ENCODE measurements at places on chromosomes 4 and X. TPM values are rescaled to one million over a fixed set of nuclear protein-coding genes. Genes with fewer than 3 reads are reported as not detected.

Gene CNKSR2
- polyA plus RNA-seq: 0.38 TPM

Gene TREX2
- 0.48 TPM for polyA plus RNA-seq

GRCh38 chr4:123397144-123398065 lies 810 bp downstream of the SPRY1 start:
- peak; percentile 47 for DNase-seq

DNA sequence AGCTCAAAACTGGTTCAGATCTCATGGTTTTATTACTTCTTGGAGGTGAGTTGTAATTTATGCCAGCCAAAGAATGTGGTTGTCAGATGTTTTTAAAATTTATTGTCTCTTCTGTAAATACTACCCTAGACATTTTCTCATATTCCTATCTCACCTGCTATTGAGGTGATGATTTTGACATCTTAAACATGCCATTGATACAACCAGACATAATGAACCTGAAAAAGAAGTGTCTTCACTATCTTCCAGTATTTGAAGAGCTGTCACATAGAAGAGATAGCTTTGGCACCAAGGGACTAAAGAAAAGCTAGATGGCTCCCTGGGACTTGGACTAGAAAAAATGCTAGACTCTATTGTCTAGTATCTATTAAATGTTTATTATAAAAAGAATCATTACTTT lies 155.7 kb downstream of the RAP1GDS1 start:
- DNase-seq: no peak

GRCh38 chr4:2264481-2265041 lies 2.7 kb upstream of the MXD4 start:
- DNase-seq: peak; percentile 19

Gene HMGB2
- polyA plus RNA-seq: 98.3 TPM

Gene TRIM75
- not detected for polyA plus RNA-seq

DNA sequence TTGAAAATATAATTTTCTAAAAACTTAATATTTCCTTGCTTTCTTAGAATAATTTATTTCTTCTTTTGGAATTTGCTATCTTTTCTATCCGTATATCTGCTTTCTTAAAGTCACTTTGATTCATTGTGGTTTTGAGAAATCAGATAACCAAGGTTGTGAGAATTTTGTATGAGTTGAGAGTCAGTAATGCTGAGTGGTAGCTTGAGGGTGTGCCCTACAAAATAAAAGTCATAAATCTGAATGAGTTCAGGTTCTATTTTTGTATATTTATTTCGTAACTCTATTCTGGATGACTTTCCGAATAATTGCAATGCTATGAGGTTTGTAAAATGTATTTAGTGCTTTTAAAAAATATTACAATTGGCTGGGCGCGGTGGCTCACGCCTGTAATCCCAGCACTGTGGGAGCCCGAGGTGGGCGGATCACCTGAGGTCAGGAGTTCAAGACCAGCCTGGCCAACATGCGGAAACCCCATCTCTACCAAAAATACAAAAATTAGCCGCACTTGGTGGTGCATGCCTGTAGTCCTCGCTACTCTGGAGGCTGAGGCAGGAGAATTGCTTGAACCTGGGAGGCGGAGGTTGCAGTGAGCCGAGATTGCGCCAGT lies 8.9 kb downstream of the COPS4 start:
- no peak for DNase-seq

GRCh38 chr4:169791527-169792156 lies 33.9 kb upstream of the HPF1 start:
- DNase-seq: peak; percentile 54

DNA sequence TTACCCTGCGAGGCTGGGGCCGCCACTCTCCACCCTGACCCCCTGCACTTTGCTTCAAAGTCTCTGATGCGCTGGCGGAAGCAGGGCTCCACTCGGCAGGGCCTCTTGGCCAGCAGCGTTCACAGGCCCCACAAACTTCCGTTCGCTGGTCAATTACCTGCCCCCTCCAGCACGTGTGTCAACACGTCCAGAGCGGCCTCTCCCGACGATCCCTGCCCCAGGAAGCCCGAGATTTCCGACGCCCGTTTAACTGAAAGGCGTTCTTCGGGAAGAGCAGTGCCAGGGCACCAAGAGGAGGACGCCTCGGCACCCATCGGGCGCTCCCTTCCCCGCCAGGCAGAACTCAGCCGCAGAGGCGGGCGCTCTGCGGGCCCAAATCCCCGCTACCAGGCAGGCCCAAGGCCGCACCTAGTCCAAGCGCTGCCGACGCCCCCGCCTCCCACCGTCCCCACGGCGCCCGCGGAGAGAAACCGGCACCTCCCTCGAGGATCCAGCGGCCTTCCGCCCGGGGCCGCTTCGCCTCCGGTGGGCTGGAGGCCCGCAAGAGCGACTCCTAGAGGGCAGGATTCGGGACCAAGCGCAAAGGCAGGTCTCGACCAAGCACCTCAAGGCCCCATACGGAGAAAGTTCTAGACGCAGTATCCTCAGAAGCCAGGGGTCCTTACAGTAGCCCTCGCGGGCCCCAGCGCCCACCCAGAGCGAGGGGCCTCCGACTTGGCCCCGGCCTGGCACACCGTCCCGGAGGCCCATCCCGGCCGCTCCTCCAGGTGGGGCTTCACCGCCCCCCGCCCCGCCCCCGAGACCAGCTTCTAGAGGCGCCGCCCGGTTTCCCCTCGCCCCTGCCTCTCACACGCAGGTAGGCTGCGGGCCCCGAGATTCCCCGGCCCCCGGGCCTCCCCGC lies 586 bp downstream of the BCAP31 start:
- peak; percentile 76 for DNase-seq

GRCh38 chr4:71262161-71262560 lies 76.7 kb upstream of the SLC4A4 start:
- no peak for DNase-seq

- no peak for DNase-seq
Observed at GRCh38 chrX:26653050-26653449, 437.1 kb downstream of the MAGEB5 start.

Gene TRIM2
- 7.6 TPM for polyA plus RNA-seq

DNA sequence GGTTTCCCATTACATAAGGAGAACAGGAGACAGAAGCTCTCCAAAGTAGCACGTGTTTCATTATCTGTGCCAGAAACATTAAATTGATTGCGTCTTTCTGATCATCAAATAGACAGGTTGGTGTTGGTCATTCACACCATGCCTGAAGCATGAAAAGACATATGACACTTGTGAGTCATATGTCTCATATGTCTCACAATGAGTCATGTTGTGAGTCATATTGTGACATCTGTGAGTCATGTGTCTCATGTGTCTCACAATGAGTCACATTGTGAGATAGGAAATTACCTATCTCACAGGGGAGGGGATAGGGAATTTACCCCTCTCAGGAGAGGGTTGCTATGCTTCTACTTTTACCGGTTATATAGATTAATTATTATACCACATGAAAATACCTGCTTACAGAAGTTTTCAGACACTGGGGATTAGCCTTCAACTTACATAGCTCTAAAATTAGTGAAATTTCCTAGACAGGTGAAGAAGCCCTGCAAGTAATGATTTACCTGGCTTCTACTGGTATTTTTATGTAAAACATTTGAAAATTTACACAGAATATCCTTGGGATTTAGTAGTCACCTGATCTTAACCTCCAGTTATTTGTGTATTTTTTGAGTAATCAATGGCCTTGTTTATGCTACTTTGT lies 80.8 kb downstream of the NPFFR2 start:
- no peak for DNase-seq

Gene SLC6A14
- not detected for polyA plus RNA-seq

Gene SLC4A4
- polyA plus RNA-seq: 7.0 TPM

DNA sequence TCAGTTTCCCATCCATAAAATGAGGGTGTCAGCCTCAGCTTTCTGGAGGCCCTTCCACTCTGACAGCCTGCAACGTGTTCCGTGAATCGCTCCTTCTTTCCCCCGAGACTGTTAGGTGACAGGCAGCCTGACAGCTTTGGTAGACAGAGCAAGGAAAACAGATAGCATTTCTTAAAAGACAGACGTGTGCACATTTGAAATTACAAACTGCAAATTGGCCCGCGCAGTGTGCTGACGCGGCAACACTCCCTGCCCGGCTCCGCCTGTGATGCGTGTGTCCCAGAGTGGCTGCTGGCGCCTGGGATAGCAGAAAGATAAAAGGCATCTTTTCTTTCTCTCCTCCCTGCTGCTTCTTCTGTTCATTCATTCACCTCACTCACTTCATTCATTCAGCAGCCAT lies 245.3 kb downstream of the AFAP1 start:
- no peak for DNase-seq

Gene SPANXB1
- not detected for polyA plus RNA-seq

DNA sequence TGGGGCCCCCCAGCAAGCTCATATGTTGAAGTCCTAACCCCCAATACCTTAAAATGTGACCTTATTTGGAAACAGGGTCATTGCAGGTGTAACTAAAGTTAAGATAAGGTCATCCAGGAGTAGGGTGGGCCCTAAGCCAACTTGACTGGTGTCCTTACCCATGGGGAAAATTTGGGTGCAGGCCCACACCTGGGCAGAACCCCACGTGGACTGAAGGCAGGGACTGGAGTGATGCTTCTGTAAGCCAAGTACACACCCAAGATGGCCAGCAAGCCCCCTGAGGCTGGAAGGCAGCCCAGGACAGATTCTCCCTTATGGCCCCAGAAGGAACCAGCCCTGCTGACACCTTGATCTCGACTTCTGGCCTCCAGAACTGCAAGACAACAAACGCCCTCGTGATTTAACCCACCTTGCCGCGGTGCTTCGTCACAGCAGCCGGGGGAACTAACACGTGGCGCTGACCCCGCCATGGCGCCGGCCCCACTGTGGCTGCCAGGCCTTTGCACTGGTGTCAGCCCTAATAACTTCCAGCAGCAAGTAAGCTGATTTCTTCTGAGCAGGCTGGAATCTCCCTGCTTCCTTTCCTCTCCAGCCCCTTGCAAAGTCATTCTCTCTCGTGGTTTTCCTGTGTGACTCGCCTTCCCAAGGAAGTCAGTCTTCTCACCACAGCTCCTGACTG lies 23.2 kb upstream of the MXD4 start:
- DNase-seq: no peak

GRCh38 chrX:137916090-137916746 lies 350.3 kb downstream of the ZIC3 start:
- DNase-seq: no peak

GRCh38 chr4:182931691-182932345 lies 14.6 kb upstream of the DCTD start:
- no peak for DNase-seq

Gene CENPVL3
- polyA plus RNA-seq: not detected
